ENCODE measurements at places on chromosomes 5 and 9.

DNA sequence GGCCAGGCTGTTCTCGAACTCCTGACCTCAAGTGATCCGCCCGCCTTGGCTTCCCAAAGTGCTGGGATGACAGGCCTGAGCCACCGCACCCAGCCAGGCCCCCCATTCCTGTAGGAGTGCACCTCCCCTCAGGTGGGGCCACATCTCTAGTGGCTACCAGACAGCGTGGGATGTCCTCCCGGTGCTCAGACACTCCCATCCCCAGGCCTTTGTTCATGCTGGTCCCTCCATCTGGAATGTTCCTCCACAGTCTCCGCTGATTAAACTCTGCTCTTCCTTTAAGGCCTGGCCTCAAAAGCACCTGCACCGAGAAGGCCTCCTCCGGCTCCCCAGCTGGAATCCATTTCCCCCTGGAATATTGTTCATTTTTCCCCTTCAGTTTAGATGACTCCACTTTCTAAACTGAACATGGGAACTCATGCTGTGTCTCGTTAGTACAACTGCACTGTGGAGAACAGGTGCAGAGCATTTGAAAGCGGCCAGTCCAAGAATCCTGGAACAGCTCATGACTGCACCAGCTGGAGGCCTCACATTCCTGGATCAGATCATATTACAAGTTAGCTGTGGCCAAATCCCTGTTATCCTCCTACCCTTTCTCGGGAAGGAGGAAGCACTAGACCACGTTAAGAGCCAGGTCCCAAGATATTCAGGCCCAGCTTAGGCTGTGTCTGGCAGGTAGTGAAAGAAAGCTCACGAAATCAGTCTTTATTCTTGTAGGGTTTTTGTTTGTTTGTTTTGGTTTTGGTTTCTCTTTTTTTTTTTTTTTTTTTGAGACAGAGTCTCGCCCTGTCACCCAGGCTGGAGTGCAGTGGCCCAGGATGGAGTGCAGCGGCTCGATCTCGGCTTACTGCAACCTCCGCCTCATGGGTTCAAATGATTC, 10.8 kb upstream of the PRRC2B start:
- DNase-seq, result peak; percentile 19

- DNase-seq, result no peak
Observed at GRCh38 chr9:131277287-131277909, 1.1 kb upstream of the FAM78A start.

DNA sequence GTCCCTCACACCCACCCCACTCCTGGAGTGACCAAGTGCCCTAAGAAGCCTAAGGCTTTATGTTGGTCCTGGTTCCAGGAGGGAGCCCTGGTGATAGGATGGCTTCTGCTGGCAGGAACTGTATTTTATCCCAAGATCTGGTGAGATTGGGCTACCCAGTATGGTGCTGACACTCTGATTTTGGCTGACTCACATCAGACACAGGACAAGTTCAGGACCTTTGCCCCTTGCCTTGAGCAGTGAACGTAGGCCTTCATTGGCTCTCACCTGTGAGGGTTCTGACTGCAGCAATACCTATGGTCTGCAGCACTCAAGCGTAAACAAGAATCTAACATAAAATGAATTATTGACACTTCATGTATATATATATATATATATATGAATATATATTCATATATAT, 25.0 kb downstream of the BHMT start:
- DNase-seq, result no peak

DNA sequence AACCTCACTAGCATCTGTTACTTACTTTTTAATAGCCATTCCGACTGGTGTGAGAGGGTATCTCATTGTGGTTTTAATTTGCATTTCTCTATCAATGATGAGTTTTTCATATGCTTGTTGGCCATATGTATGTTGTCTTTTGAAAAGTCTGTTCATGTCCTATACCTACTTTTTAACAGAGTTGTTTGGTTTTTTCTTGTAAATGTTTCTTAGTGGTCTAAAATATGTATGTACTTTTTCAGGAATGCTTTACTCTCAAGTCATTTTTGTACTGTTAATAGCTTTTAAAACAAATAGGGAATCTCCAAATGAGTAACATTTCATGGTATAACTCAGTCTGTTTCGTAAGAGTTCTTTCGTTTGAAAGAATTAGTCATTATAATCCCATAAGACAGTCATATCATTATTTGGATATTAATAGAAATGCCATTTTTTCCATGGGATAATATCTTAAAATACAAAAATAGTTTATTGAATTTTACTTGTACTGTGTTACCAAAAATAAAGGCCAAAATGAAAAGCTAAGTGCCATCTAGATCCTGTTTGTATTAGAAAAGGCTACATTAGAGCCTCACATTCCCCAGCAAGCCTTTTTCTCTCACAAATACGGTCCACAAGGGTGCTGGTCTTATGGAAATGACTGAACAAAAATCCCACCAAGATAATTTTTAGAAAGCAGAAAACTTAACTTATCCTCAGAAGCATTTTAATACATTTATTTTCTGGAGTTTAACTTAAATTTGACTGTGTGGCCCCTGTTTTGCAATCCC, 247.7 kb downstream of the PJA2 start:
- no peak for DNase-seq

- no peak for DNase-seq
Observed at GRCh38 chr9:105500108-105500766, 52.4 kb downstream of the FSD1L start.

DNA sequence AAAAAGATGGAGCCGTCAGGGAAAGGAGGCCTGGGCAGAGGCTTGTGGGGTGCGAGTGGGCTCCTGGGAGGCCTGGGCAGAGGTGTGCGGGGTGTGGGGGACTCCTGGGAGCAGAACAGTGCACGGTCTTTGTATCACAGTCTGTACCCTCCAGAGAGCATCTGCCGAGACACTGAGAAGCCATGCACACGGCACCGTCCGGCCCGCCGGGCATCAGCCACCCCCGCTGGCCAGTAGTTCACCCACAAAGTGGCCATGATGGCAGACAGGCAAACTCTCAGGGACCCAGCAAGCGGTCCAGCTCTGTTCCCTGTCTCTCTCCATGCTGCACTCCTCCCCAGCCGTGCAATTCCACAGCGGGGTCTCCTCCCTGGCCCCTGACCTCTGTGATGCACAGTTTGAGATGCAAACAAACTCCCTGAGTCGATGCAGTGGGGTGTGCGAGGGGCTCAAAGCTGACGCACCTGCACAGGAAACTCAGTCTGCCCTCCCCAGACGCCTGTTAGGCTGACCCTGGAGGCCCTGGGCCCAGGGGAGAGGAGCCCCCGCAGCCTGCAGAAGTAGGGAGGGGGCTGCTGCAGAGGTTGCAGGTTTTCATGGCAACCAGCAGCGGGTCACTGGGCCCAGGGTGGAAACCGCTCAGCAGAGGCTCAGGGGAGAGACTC, 9.1 kb upstream of the GPSM1 start:
- DNase-seq, result no peak

DNA sequence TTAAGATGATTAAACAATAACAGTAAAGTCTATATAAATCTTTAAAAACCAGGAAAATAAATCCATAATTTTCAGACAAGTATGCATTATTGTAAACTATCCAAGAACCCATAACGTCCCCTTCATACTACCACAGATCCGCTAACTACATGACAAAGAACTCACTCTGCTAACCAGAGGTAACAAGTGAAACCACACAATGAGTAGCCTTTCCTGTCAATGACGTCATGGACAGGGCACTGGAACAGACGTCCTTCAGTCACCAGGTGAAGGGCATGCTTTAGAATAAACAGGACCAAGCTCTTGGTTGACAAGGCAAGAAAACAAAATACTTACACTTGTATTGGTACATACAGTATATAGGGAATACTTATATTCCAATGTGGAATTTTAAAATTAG, 45.2 kb downstream of the RNF130 start:
- no peak for DNase-seq

DNA sequence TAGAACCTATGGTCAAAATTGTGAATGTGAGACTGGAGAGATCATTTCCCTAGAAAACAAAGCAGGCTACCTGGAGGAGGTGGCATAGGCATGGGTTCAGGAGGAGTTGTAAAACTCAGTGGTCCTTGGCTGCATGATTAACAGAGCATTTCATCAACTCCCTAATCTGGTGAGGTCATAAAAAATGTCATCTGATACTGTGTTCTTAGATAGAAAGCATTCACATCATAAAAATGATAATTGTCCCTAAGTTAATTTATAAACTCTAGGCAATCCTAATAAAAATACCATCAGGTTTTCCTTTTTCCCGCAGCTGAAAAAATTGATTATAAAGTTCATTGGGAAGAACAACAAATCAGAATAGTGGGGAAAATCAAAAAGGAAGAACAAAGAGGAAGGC, 60.6 kb upstream of the GALNT10 start:
- DNase-seq, result no peak

GRCh38 chr5:6914347-6914746, 201.1 kb downstream of the TENT4A start:
- no peak for DNase-seq

GRCh38 chr5:90894866-90895420, 336.3 kb downstream of the ADGRV1 start:
- no peak for DNase-seq

DNA sequence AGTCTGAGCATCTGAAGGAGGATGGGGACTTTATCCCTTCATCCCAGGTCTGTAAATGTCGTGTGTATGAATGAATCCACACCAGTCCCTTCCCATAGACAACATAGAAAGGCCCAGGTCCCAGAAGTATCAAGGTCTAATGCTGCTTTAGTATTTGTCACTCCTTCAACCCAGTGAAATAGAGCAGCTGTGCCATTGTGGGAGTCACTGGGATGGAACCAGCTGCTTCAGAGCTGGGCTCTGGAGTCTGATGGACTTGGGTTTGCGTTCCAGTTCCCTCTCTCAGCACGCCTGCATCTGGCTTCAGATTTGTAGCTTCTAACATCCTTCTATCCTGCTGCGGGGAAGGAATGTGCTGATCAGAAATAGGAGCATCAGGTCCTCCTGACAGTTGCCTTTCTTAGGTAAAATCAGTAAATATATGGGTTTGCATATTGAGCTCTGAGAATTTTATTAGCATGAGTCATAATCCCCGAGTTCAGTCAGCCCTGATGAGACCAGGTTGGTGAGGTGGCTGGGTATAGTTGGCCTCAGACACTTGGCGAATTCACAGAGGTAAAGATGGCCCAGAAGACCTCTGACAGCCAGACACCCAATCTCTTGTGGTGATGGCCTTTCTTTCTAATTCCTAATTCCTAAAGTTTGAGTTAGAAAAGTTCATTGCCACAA, 10.1 kb downstream of the ACO1 start:
- no peak for DNase-seq

GRCh38 chr9:129525656-129526196, 95.2 kb downstream of the C9orf50 start:
- DNase-seq, result no peak

DNA sequence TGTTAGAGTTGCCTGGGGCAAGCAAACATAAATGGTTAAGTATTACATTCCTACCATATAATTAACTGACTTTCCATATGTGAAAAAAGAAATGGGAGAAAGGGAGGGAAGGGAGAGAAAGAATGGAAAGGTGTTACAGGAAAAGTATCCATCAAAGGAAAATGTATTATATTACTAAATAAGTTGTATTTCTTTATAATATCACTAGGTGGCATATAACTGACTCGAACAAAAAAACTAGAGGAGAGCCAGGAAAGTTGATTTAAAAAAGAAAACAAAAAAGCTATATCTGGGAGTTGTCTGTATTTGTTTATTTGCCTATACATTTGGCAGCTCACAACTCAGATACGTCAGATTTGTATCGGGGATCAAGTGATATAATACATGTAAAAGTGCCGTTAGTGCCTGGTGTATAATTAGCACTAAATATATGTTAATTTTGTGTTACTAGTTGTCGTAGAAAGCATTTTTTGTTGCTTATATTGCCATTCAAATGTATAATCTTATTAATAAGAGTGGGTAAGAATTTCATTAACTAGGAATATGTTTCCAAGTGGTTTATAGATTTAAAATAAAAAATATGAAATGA, 59.6 kb upstream of the ADAMTS19 start:
- no peak for DNase-seq

GRCh38 chr5:135312255-135312935, 86.6 kb downstream of the MACROH2A1 start:
- DNase-seq, result no peak

GRCh38 chr5:143594902-143595818, 191.7 kb upstream of the NR3C1 start:
- peak; percentile 9 for DNase-seq

GRCh38 chr9:4207881-4208615, 91.8 kb downstream of the GLIS3 start:
- no peak for DNase-seq

GRCh38 chr5:177040814-177041420, 18.4 kb downstream of the ZNF346 start:
- DNase-seq, result no peak

DNA sequence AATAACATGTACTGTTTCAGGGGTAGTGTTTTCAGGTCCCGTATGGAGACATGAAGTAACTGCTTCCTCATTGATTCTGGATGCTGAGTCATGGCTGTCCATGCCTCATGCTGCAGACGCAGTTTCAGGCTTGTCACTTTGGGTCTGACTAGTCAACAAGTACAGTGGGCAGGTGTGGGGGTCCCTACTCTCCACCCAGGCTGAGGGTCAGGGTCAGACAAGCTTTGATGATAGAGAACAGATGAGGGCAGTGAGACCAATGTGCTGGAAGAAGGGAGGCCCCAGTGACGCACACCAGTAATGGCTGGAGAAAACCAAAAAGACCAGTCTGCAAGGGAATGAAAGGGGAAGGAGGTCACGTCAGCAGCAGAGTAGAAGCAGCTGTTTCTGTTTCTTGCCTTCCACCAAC, 80.0 kb upstream of the NFIL3 start:
- no peak for DNase-seq

GRCh38 chr9:124279531-124280175, 21.9 kb downstream of the NEK6 start:
- DNase-seq, result no peak

- no peak for DNase-seq
Observed at GRCh38 chr9:105842023-105842644, 147.8 kb downstream of the TMEM38B start.

DNA sequence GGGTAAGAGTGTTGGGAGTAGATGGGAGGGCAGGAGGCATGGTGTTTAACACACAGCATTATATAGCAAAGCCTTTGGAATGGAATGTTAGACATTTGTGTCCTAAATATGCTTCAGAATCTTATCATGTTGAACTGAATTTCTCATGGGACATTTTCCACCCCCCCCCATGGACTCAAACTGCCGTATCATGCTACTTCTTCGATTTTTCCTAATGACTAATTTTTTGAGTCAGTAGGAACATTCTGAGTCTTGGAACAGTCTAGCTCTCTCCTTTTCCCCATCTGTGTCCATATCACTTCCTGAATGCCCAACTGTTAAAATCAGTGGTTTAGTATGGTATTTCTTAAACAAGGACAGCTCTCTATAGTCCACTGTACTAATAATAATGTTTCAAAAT, 380.6 kb downstream of the TLE4 start:
- no peak for DNase-seq

GRCh38 chr5:157267761-157268480, 2.0 kb downstream of the CYFIP2 start:
- DNase-seq, result no peak

- no peak for DNase-seq
Observed at GRCh38 chr5:133247881-133248624, 196.2 kb downstream of the HSPA4 start.

GRCh38 chr9:5375790-5376477, 36.3 kb upstream of the RLN1 start:
- DNase-seq, result no peak
